ENCODE measurements at places on chromosomes 1 and 21.

- no peak for DNase-seq
Measured at GRCh38 chr1:10779201-10779600, 17.2 kb downstream of the CASZ1 start.

DNA sequence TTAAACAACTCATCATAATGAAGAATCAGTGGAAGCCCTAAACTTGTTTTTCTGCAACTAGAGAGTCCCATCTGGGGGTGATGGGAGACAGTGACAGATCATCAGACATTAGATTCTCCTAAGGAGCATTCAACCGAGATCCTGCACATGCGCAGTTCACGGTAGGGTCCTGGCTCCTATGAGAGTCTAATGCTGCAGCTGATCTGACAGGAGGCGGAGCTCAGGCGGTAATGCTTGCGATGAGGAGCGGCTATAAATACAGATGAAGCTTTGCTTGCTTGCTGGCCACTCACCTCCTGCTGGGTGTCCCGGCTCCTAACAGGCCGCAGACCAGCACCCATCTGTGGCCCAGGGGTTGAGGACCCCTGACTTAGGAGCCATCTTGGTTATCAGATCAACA, 247.2 kb downstream of the FMN2 start:
- no peak for DNase-seq

GRCh38 chr1:46221749-46222148, 18.6 kb downstream of the LURAP1 start:
- DNase-seq = peak; percentile 20

DNA sequence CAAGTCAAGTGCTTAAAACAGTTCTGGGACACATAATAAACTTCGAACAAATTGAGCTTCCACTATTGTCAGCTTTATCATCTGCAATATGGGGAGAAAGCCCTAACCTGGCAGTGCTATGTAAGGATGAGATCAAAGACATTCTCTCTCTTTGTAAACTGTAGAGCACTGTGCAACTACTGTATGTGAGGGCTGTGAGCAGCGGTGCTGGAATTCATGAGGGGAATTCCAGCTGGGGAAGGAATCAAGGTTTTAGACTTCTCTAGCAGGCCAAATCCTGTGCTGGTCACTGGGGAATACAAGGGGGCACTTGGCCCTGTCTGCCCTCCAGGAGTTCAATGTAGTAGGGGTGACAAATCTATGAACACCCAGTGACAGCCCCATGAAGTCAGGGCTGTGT, 9.3 kb downstream of the FAM151A start:
- DNase-seq = no peak

- no peak for DNase-seq
Measured at GRCh38 chr1:113984710-113985109, 5.4 kb downstream of the OLFML3 start.

DNA sequence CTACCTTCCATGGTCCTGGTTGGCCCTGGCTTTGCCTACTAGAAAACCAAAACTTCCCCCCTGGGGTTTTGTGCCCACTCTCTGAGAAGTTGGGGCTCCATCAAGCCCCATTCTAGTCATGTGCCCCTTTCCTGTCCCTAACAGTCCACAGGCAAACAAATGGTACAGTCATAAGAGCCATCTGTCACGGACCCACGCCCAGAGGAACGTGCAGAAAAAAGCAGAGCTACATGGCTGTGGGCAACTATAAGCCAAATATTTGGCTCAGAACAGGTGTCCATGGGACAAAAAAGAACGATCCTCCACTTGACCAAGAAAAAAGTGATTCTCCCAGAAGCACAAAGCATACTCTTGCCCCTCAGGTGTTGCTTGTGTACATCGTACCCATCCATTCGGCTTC, 14.6 kb upstream of the TRNAU1AP start:
- no peak for DNase-seq

DNA sequence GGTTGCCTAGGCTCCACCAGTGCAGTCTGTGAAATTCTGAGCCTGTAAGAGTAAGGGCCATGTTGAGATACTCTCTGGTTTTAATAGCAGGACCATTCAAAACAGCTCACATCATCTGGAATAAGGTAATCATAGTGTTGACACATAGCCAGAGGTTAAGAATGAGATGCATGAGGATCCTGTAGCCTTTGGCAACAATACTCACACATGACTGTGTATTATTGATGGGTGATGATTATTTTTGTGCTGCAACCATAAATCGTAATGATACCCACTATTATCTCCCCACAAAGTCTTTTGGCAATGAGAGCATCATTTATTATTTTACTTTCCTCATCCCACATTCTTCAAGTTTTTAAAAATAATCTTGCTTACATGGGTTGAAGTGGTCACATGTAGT, 35.5 kb downstream of the KCNK2 start:
- no peak for DNase-seq

DNA sequence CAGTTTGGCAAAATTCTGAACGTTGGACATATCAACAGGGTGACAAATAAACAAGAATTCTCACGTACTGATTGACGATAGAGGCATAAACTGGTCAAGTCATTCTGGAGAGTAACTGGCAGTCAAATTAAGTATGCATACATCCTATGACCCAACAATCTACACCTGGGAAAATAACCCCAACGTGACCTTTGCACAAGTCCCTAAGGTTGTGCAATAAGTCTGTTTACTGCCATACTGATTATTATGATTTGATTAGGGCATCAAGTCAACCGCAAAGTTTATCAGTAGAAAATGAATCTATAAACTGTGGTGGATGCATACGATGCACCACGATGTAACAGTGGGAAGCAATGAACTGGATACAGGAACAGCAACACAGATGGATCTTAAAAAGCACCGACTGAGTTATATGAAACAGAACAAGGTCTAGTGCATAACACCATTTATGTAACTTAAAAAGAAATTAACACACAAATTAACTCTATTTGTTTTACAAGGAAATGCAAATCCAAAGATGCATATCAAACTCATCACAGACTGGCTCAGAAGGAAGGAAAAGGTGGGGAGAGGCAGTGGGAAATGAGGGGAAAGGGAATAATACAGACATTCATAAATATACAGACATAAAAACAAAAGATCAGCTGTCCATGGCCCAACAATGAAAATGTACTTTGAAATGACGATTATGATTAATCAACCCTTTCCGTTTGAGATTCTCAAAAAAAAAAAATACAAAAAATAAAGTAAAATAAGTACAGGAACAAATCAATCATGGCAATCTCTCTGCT, 41.0 kb upstream of the SEC16B start:
- DNase-seq = no peak

DNA sequence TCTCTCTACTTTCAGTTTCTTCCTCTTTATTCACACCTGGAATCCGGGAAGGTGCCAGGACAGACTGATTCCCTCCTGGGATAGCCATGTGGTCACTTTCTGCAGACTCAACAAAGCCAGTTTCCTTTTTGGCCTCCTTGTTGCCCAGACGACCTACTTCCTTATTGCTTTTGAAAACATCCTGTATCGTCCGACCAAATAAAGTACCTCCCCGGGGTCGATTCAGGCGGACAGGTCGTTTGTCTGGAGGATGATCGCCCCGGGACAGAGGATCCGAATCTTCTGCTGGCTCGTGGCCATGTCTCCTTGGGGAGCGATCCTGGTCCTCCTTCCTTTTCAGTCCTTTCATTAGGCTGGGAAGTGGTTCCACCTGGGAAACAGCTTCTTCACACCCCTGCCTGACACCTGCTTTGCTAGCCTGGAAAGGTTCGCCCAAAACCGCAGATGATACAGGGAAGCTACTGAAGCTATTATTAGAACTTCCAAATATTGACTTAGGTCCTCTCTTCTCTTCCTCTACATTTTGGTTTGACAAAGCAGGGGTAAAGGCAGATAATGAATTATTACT, 1.2 kb downstream of the MCM3AP start:
- no peak for DNase-seq

- no peak for DNase-seq
Measured at GRCh38 chr1:172932981-172933380, 117.8 kb downstream of the TNFSF18 start.

GRCh38 chr1:15884477-15884876, 37.0 kb downstream of the SPEN start:
- DNase-seq = no peak

DNA sequence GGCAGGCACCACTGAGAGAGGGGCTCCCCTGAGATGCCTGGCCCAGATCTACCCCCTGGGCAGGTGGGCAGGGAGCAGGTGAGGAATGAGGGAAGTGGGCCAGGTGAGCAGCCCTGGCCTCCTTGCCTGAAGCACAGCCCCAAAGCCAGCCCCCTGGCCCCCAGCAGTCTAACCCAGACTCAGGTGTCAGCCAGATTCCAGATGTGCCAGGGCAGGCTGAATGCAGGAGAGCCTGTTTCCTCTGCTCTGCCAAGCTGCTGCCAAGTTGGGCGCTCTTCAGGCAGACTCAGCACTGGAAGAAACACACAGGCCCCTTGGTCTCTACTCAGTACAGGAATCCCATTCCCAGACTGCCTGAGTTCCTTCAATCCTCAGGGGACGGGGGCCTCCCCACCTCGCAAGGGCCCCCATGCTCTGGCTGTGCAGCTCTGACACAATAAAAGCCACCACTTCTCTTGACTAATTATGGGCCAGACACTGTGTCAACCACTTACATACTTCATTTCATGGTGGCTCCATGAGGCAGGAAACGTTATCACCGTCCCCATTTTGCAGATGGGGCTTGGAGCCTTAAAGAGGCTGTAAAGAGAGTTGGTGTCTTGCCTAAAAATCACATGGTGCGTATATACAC, 20.4 kb downstream of the ARHGEF19 start:
- DNase-seq = no peak

- no peak for DNase-seq
Measured at GRCh38 chr1:227726318-227726717, 8.8 kb downstream of the JMJD4 start.

GRCh38 chr1:85182700-85183099, 18.1 kb downstream of the SYDE2 start:
- DNase-seq = no peak

- no peak for DNase-seq
Measured at GRCh38 chr21:19807201-19807600, 1191.0 kb upstream of the NCAM2 start.

DNA sequence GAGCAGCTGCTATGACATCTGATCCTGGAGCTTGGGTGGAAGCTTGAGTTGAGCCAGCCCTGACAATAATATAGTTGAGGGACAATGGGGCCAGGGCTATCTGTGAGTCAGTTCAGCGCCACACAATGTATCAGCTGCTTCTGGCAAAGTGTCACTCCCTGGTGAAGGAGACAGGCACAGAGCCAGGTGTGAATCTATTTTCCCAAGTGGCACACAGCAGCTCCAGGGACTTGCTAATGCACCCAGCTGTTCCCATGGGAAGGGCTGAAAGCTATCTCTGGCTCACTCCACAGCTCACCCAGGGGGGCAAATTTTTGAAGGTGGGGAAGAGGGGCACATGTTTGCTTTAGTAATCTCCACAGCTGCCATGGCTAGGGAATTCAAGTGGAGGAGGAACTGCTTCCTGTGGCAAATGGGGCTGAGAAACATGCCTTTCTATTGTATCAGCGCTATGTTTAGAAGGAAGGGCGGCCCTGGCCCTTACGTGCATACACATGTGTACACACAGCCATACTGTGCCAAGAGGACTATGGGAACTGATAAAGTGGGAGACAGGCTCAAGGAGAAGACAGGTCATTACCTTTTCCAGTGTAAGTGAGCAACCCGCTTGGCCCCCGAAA, 2.2 kb downstream of the CYB5R1 start:
- DNase-seq = peak; percentile 36

All from left ventricle myocardium inferior (tissue), 1 donor.